ENCODE measurements at places on chromosomes 13 and 19.

GRCh38 chr19:38702278-38702677, 42.0 kb downstream of the CAPN12 start:
- no peak for ATAC-seq

GRCh38 chr13:106213028-106213757, 322.3 kb downstream of the EFNB2 start:
- ATAC-seq = no peak

GRCh38 chr19:48874303-48875135, 2.3 kb downstream of the PPP1R15A start:
- ATAC-seq = peak; percentile 5

GRCh38 chr13:28984825-28985224, 164.7 kb downstream of the MTUS2 start:
- ATAC-seq = no peak

DNA sequence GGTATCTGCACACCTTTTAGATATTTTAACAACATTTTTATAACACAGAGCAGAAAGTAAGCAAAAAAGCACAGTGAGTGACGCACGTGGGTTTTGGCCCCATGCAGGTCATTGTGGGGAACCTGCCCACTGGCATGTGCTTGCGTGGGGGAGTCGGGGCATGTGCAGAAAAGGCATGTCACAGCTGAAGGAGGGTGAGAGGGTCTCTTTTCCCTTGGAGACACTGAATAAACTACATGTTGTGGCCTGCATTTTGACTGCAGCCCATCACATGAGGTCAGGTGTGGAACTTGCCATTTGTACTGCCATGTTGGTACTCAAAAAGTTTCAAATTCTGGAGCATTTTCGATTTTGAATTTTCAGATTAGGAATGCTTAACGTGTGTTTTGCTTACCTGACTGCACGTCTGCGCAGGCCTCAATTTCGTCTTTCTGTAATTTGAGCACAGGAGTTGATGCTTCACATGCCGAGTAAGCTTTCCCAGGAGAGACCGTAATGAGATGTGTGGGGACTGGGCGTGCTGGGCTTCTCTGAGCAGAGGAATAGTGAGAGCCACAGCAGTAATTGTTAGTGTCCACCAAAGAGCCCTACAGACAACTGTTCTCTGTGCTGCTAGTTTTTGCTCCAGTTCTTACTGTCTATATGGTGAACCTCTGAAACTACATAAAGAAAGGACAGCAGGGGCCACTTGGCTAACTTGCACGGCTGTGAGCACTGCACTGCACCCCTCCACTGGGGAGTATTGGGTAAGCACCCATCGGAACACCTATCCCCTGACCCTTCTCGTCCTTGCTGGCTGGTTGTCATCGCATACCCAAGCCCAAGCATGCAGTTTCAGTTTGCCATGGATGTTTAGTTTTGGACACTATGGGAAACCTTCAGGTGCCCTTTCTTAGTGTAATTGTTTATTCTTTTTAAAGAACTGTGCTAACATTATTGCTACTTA, 72.9 kb upstream of the GPR183 start:
- ATAC-seq = no peak

DNA sequence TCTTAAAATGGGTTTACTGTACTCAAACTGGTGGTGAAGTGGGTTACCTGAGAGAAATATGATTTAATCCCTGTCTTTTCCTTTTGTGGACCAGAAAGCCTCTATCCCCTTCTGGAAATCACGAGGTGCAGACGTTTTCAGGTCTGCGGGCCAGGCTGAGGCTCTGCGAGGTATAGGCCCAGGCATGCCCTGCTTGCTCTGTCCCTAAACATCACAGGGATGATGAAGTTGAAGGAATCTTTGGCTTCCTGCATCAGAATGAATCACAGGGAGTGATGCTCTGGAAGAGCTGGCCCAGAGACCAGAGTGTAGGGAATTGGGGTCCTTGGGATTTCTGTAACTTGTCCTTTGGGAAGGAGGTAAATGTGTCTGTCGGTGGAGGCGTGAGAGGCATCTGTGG, 18.4 kb upstream of the CHST8 start:
- no peak for ATAC-seq

GRCh38 chr13:43981091-43981490, 101.4 kb downstream of the LACC1 start:
- no peak for ATAC-seq

DNA sequence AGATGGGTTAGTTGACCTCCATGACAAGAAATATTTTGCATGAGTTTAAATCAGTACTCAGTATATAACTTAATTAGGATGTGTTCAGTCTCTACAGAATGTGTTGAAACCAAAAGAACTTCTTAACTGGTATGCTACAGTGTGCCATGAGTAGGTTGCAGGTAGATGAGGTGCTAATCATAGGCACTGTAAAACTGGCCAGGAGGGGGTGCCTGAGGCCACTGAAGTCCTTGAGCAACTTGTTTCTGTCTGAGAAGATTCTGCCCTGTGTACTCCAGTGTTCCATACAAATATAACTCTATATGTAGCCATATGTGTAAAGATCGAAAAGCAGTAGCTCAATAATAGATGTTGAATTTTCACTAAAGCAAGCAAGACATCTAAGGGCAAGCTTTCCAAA, 549.2 kb upstream of the KLF12 start:
- ATAC-seq = no peak

- no peak for ATAC-seq
Observed at GRCh38 chr19:10238172-10238783, 7.1 kb upstream of the S1PR2 start.

DNA sequence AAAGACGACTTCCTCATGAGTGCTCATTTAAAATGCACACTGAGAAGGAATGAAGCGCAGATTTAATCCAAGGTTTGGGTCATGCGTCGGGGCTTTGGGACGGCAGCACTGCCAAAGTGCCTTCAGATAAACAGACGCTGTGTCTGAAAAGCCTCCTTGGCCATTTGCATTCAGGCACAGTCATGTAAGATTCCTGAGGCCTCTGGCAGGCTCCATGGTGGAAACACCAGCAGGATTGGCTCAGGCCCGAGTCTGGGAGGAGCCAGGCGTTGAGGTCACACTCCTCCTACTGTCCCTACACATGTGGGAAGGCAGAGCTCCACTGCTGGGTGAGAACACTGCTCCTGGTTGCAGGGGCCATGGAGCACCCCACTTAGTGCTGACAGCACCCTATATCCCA, 113.3 kb upstream of the KL start:
- no peak for ATAC-seq

- no peak for ATAC-seq
Observed at GRCh38 chr19:47109541-47110375, 3.8 kb downstream of the ZC3H4 start.
